ENCODE measurements at places on chromosomes 13 and 19.

- DNase-seq = no peak
Measured at GRCh38 chr19:40763963-40764362, 11.4 kb upstream of the MIA start.

- no peak for DNase-seq
Measured at GRCh38 chr13:102687520-102687919, 7.3 kb downstream of the METTL21C start.

DNA sequence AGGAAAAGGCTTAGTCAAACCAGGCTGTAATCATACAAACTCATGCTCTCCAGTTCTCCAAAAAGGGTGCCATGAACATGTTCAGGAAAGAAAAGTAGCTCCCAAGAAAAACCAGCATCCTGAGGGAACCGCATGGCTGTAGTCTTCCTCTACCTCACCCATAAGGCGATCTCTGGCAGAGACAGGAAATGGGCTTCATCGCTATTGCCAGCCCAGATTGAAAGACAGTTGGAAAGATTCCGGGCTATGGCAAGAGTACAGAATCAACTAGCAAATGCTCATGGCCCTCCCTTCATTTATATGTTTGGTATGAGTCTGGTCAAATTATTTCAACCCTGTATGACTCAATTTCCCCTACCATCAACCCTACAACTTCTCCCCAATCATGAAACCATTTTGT is 140.1 kb downstream of the LHFPL6 start:
- DNase-seq = no peak

DNA sequence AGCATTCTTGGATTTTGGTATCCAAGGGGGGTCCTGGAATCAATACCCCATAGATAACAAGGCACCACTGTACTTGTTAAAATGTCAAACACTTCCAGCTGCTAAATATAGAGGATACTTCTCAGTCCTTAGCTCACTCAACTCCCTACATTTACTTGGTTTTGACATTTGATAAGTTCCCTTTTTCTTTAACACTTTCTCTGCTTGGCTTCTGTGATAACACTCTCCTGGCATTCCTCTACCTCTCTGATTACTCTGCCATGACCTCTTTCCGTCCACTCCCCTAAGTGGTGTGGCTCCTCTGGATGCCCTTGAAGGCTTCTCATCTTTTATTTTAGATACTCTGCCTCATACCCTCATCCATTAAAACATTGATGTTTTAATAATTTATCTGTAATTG is 65.2 kb downstream of the MICU2 start:
- no peak for DNase-seq

GRCh38 chr19:17352608-17353280 is 15.4 kb downstream of the GTPBP3 start:
- no peak for DNase-seq

GRCh38 chr19:32350987-32351348 is 5.6 kb downstream of the ZNF507 start:
- no peak for DNase-seq

- no peak for DNase-seq
Measured at GRCh38 chr13:36345438-36346221, 564 bp downstream of the SPART start.

DNA sequence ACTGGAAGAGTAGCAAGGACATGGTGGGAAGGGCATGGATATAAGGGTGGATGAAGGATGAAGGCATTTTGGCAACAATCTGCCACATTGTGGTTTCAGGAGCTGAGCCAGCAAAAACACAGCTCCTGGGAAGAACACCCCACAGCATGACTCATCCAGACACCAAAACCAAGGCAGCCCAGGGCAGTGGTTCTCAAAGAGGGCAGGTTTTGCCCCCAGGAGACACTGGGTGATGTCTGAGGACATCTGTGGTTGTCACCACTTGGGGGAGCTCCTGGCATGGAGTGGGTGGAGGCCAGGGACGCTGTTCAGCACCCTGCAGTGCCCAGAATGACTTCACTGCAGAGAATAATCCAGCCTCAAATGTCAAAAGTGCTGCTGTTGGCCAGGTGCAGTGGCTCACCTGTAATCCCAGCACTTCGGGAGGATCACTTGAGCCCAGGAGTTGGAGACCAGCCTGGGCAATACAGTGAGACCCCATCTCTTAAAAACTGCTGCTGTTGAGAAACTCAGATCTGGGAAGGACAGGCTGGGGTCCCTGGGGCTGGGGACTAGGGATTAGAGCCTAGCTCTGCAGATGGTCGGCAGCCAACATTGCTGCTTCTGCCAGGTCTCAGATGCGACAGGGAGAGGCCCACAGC is 16.1 kb downstream of the ZFR2 start:
- no peak for DNase-seq

DNA sequence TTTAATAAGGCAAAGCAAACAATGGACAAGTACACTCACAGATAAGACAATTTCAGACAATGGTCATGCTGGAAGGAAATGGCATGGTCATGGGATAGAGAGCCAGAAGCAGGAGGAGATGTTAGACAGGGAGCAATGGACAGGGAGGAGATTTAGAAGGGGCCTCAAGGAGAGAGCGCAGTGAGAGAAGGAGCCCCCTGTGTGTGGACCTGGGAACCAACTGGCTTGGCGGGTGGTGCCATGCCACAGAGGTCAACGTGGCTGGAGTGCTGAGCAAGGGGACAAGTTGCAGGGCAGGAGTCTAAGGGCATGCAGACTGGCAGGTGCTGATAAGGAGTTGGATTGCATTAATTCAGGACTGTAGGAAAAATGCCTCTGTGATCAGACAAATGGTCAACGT is 75.3 kb upstream of the UQCRFS1 start:
- DNase-seq = no peak

GRCh38 chr19:3047496-3048189 is 14.7 kb downstream of the TLE5 start:
- DNase-seq = peak; percentile 79

GRCh38 chr19:46404753-46405468 is 8.5 kb downstream of the CCDC8 start:
- no peak for DNase-seq

DNA sequence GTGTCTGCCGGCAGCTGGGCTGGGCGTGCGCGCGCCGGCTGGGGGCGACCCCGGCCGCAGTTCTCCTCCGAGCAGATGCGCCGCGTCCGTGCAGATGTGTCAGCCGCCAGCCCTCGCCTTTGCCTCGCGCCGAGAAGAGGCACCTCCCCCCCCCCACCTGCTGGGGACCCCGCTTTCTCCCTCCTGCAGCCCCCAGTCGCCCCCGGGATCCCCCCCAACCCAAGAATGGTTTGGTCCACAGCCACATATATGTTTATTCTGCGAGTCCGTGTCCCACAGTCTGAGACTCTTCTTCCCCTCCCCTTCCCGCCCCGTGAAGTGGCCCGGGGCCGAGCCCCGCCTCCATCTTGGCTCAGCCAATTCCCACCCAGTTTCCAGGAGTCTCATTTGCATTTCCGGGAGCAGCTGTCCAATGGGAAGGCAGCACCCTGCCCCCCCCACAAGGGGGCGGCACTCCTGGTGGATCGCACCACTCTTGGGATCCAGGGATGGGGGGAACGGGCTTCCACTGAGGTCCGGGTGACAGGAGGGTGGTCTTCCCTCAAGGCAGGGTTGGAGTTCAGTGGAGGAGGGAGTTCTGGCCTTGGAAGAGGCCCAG is 8.6 kb downstream of the ISOC2 start:
- DNase-seq = peak; percentile 86

GRCh38 chr19:1373534-1374249 is 10.0 kb upstream of the NDUFS7 start:
- no peak for DNase-seq

DNA sequence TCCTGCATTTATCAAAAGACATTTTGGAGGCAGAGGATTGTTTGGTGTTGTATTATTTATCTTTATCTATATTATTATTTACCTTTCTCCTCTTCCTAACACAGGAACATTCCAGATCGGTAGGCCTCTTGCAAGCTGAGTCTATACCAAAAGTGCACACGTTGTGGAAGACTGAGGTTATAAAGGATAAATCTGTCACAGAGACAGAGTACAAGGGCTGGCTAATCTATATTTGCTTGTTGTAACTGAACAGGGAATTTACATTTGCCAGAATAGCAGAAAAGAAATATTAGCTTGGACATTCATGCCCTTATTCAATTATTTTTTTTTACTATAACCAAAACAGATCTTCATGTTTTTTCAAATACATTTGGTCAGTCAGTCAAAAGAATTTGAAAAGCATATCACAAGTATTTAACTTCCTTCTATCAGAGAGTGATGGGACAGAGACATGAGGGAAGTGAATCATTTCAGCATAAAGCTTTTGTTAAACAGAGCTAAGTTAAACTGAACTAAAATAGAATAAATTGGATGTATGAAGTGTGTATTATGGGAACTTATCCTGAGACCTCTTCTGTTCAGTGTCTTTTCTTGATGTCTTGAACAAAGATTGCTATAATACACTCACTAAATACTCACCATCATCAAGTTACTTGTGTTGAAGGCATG is 352.5 kb downstream of the DNAJC15 start:
- no peak for DNase-seq

DNA sequence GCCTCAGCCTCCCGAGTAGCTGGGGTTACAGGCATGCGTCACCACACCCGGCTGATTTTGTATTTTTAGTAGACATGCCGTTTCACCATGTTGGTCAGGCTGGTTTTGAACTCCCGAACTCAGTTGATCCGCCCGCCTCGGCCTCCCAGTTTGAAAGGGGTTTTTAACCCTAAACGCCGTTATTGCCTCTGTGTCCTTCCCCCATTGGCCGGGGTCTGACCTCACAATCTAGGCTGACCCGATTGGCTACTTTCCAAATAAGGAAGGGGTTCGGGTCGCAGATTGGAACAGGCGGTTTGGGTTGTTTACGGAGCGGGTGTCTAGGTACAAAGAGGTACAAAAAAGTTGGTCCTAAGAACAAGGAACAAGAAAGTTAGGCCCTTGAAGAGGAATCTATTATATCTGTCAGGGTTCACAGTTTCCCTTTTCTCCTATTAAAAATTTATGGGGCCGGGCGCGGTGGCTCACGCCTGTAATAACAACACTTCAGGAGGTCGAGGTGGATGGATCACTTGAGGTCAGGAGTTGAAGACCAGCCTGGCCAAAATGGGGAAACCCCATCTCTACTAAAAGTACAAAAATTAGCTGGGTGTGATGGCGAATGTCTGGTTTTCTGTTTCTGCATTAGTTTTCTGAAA is 1.0 kb downstream of the ZNF253 start:
- peak; percentile 20 for DNase-seq

DNA sequence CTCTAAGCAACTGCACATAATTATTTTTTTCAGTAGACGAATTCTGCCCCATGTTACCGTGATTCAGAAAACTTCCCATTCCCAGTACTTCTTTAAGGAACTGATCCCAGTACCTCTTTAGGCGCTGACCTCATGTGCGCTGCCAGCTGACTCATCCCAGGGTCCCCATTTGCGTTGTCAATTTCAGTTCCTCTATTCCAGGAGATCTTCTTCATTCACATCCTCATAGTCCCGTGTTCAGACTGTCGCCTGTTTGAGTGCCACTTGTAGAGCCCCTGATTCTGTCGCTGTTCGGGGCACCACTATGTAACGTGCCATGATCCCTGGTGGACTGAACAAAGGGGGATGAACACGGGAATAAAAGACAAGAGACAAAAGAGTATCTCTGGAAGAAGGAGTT is 16.4 kb downstream of the FPR3 start:
- DNase-seq = no peak
